ENCODE measurements at places on chromosomes 6 and 20.

DNA sequence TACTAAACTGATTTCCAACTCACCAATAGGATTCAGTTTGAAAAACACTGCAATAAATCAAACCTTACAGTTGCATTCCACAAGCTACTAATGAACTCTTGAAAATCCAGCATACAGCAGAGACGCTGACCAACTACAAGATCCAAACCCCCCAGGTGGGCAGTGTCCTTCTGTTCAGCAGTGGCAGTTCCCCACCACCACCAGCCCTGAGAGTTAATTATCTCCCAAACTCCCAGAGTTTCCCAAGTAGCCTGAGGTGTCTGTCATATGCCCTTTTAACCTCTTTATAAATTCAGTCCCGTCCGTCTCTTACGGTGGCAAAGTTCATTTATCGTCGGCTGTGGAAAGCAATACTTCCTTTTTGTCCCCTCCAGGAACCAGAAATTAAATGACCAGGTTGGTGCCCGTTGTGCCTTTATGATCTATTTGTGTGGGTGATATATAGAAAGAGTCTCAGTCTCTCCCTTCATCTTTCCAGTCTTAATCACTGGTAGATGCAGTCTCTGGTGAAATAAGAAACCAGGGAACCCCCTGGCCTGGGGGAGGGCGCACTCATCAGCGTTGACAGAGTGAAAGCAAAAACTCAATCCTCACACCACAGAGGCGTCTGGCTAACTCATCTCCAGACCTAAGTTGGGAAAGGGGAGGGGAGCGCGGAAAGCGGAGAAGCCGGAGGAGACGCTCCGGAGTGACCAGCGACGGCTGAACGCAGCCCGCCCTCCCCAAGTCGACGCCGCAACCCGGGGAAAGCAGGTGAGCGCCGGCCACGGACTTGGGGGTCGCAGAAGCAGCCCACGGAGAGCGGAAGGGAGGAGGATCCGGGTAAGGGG, 717 bp downstream of the MRPL14 start:
- peak; percentile 77 for DNase-seq

DNA sequence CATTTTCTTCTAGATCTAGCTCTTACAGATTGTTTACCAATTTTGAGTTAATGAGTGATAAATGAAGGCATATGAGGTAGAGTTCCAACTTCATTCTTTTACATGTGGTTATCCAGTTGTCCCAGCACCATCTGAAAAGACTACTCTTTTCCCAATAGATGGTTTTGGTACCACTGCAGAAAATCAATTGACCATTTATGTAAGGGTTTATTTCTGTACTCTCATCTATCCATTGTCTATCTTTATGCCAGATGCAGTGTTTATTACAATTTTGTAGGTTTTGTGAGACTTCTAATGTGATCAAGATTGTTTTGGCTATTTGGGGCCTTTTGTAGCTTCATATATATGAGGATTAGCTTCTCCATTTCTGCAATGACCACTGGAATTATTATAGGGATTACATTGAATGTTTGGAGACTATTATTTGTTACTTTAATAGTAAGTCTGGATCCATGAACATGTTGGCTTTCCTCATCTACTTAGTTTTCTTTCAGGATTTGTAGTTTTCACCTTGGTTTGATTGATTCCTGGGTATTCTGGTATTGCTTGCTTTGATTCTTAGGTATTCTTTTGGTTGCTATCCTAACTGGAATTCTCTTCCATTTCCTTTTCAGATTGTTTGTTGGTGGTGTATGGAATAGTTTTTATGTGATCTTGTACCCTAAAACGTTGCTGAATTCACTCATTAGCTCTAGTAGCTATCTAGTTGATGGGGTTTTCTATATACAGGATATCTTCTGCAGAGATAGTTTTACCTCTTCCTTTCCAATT, 10.4 kb downstream of the SNRPB start:
- DNase-seq = no peak

- DNase-seq = peak; percentile 88
Observed at GRCh38 chr20:18276821-18277220, 11.5 kb upstream of the ZNF133 start.

DNA sequence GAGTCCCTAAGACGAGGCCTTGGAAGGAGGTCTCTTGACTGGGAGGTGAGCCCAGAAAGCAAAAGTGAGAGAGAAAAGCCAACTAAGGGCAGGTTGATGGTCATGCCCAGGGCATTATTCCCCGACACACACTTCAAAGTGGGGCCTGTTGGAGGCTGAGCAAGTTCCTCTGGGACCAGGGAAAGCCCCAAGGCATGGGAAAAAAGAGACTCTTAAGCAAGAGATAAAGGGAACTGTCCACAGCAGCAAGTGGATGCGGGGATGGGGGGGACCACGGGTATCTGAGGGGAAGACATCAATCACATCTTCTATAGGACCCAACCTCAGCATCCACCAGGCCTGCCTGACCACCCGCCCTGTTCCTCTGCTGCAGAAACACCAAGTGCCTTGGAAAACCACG, 119.9 kb upstream of the MAFB start:
- DNase-seq = no peak

GRCh38 chr20:58405504-58406291, 16.7 kb downstream of the VAPB start:
- DNase-seq = no peak

DNA sequence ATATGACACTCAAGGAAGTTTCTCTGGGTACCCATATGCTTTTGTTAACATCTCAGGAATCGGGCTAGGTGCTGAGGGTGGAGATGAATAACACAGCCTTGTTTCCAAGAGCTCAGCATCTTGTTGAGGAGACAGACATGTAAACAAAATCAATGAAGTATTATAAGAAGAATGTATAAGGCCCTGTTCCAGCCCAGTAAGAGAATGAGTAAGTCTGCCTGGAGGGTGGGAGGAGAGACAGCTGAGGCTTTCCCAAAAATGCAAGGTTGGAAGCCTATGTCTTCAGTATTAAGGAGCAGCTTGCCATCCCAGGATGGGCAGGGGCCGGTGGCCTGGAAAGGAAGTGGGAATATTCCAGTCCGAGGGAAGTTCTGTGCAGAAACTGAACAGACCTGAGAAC, 615.3 kb upstream of the BTBD3 start:
- no peak for DNase-seq

DNA sequence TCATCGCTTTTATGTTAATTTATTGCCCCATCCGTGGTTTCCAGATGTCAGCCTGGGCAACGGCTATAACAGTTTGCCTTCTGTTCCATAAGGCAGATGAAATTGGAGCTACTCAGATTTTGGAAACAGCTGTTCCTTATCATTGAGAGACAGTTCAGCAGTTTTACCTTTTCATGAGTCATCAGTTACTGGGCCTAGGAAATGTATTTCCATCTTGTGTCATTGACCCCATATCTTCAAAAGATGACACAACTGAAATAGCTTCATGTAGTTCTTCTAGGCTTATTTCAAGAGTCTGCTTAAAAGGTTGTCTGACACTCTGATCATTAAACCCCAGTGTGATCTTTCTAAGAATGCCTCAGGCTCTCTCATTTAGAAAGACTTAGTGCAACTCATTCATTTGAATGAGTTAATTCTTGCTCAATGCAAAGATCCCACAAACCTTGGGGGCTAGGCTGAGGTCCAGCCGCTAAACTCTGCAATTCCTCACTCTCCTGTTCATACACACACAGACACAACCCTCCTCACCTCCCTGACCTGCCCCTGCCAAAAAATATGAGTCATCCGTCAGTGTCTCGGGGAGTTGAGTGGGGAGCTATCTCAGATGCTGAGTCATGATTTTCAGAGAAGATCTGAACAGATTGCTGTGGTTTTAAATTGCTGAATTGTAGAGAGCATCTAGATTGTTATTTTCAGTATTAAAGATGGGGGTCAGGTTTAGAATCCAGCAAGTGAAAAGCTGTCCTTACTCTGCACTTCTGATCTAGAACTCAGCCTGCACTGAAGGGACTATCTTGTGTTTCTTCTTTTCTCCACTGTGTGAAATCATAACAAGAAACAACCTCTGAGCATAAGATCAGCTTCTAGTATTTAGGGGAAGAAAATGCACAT, 61.8 kb downstream of the RPP40 start:
- DNase-seq = peak; percentile 50

DNA sequence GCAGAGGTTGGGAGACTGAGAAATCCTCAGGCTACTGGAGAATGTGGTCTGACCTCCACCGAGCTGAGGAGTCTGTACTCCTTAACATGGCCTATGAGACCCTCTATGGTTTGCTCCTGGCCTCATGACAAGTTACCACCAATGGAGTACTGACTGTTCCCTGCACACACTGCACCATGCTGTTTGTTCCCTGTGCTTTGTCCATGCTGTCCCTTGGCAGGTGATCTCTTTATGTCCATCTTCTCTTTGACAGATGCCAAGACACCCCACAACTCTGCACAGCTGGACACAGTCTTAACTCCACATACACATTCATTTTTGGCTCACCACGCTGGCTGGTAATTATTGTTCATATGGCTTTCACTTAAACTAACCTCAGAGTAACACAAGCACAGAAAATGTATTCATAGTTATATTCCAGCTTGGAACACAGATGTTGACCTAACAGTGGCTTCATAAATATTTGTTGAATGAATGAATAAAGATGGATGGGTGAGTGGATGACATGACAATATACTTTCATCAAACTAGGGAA, 258.0 kb downstream of the ATXN1 start:
- DNase-seq = no peak

DNA sequence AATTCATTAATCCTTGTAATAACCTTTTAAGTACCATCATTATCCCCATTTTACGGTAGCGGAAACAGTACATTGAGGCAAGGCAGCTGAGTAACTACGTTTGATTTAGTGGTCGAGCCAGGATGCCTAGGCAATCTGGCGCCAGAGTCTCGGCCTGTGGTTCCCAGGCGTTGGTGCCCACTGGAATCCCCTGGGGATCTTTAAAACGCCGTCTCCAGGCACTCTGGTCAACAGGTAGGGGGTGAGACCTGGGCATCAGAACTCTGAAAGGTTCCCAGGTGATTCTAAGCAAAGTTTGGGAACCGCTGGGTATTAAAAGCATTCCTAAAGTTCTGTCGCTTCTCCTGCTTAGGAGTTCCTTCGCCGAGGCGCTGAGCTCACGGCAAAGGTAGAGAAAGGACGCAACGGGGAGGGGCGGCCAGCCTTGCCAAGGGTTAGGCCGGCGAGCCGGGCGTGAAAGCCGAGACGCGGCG, 939 bp downstream of the DTNBP1 start:
- DNase-seq = no peak

- no peak for DNase-seq
Observed at GRCh38 chr6:136188486-136188885, 61.6 kb downstream of the MTFR2 start.

GRCh38 chr6:42571611-42572342, 7.9 kb downstream of the UBR2 start:
- no peak for DNase-seq

- no peak for DNase-seq
Observed at GRCh38 chr6:166277018-166277417, 31.2 kb downstream of the PRR18 start.

GRCh38 chr6:96001891-96002575, 13.7 kb upstream of the FUT9 start:
- DNase-seq = no peak

DNA sequence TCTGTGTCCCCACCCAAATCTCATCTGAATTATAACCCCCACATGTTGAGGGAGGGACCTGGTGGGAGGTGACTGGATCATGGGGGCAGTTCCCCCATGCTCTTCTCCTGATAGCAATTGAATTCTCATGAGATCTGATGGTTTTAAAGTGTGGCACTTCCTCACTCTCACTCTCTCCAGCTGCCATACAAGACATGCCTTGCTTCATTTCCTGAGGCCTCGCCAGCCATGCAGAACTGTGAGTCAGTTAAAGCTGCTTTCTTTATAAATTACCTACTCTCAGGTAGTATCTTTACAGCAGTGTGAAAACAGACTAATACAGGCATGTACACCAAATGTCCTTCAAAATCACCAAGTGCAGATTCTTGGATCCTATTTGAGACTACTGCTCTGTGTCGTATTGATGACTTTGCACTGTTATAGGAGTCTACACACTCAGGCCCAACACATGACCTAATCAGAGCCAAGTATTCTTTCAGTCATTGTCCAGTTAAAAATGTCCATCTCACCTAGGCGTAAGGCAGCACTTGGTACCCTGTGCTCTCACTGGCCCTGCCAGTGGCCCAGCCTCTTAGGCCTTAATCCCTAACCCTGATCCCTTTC, 52.8 kb upstream of the UST start:
- DNase-seq = no peak

- peak; percentile 76 for DNase-seq
Observed at GRCh38 chr6:131807644-131808459, at the start of gene ENPP1. Gene ENPP1 (plus strand): TSS chr6:131808020. CDS start chr6:131808036, 16 bp downstream.

GRCh38 chr6:56345376-56345995, 98.1 kb upstream of the COL21A1 start:
- DNase-seq = no peak

GRCh38 chr6:113004470-113005270, 657.5 kb downstream of the RFPL4B start:
- DNase-seq = no peak

DNA sequence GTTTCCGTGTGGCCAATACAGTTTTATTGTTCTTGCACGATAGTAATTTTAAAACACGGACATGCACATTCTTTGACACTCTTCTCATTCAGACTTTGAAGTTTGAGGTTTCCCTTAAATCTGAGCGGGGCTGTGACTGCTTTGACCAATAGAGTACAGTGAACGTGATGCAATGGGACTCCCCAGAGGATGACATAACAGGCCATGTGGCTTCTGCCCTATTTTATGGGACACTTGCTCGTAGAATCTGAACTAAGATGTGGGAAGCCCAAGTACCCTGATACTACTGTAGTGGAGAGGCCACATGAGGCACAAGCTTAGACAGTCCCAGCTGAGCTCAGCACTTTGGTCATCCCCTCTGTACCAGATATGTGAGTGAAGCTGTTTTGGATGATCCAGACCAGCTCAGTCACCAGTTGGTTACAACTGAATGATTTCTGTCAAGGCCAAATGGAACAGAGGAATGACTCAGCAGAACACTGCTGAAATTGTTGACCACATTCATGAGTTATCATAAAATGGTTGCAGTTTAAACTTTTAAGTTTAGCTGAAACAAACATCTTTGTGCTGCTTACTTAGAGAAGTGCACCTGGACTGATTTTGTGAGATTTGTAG, 279.4 kb downstream of the RFPL4B start:
- no peak for DNase-seq

- DNase-seq = no peak
Observed at GRCh38 chr20:23673209-23673608, 15.6 kb downstream of the CST4 start.

All from hepatocyte (in vitro differentiated cells).